ENCODE measurements at places on chromosomes 6 and 20. TPM values are rescaled to one million over a fixed set of nuclear protein-coding genes. Genes with fewer than 3 reads are reported as not detected.

GRCh38 chr6:150575836-150576235 lies 23.8 kb upstream of the PLEKHG1 start:
- no peak for ATAC-seq

- no peak for ATAC-seq
Measured at GRCh38 chr6:1792989-1793388, 183.3 kb downstream of the FOXC1 start.

Gene MARCKS
- total RNA-seq: 27.4 TPM

GRCh38 chr6:103326760-103327757 lies 1532.7 kb downstream of the HACE1 start:
- no peak for ATAC-seq
